ENCODE measurements at places on chromosomes 5 and 9.

GRCh38 chr9:116566677-116567488, 120.2 kb upstream of the TRIM32 start:
- DNase-seq: no peak

- DNase-seq: no peak
Measured at GRCh38 chr9:130857864-130858738, 23.0 kb downstream of the ABL1 start.

- no peak for DNase-seq
Measured at GRCh38 chr5:113249206-113249605, 185.6 kb downstream of the TSSK1B start.

GRCh38 chr5:66467564-66467963, 128.6 kb upstream of the MAST4 start:
- DNase-seq: no peak

DNA sequence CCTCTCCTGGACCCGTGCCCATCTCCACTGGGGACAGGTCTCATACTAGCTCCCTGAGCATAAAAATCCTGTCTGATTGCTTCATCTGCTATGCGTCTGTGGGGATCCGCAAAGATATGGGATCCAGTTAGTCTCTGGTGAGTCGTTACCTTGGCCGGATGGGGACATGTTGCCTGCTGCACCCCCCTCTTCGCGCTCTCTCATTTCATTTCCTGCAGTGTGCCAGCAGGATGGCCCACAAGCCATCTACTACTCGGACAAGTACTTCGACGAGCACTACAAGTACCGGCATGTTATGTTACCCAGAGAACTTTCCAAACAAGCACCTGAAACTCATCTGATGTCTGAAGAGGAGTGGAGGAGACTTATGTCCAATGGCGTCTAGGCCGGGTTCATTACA, 17.0 kb upstream of the CEP78 start:
- no peak for DNase-seq

- DNase-seq: no peak
Measured at GRCh38 chr5:59583151-59583809, 310.2 kb downstream of the PDE4D start.

- DNase-seq: no peak
Measured at GRCh38 chr5:185095-186070, 5.9 kb upstream of the LRRC14B start.

DNA sequence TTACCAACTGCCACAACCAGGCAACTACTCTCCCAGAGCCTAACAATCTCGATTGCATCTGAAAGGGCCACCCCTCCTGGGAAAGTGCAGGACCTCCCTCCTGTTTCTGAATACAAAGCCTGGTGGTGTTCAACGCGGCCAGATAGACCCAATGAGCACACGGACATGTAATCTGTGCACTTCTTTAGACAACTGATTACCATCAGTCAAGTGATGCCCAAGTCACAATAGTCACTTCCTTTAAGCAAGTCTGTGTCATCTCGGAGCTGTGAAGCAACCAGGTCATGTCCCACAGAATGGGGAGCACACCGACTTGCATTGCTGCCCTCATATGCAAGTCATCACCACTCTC, 739 bp downstream of the C9orf72 start:
- DNase-seq: no peak

GRCh38 chr5:130286971-130287370, 382.7 kb downstream of the CHSY3 start:
- no peak for DNase-seq

- DNase-seq: peak; percentile 33
Measured at GRCh38 chr5:135034236-135034962, 371 bp upstream of the PITX1 start.

DNA sequence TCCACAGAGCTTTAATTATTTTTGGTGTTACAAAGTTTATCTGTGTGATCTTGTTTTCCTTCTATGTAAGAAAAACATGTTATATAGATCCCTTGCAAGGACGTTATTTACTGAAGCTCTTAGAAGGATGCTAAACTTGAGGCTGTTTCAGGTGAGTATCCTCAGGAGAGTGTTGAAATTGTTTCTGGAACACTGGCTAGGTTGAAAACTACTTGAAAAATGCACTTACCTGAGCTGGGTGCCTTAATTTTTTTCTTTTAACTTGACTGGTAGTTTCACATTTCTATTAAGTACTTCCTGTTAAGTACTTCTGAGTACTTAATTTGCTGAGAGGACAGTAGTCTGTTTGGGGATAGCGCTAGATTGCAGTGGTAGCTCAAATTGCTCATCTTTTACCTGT, 18.1 kb downstream of the GPBP1 start:
- no peak for DNase-seq

GRCh38 chr5:177334781-177335700, 16.4 kb downstream of the LMAN2 start:
- no peak for DNase-seq

DNA sequence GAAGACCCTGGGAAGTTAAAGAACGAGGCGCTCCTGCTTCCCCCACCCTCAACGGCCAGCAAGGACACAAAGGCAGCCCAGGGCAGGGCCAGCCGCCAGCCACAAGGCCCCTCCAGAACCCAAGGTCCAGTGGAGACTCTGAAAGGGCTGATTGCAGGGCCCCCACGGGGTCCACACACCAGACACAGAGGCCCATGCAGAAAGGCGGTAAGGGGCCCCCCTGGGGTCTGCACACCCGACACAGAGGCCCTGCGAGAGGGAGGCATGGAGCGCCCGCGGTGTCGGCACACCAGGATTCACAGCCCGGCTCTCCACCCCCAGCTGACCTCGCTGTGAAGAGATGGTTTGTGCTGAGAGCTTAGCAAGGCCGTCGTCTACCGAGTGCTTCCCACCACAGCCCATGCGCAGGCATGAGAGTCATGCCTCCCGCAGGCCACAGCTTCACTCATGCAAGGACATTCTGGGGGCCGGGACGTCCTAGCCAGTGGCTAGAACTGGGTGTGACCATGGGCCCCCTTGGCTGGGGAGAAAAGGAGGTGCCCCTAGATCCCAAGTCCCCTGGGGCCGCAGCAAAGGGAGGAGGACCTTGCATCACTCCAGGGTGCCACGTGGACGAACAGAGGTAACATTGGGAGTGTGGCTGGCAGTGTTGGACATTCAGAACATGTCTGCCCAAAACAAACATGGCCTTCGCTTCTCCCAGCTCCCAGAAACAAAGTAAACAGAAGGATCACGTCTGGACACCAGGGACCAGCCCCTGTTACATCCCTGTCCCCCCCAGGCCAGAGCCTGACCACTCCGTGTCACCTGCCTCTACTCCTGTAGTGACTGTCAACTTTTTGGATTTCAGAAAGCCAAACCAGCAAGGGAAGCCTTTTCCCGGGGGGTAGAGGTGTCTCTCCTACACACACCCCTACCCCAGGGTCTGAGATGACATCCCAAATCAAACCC, 9.8 kb downstream of the BRD3 start:
- no peak for DNase-seq

DNA sequence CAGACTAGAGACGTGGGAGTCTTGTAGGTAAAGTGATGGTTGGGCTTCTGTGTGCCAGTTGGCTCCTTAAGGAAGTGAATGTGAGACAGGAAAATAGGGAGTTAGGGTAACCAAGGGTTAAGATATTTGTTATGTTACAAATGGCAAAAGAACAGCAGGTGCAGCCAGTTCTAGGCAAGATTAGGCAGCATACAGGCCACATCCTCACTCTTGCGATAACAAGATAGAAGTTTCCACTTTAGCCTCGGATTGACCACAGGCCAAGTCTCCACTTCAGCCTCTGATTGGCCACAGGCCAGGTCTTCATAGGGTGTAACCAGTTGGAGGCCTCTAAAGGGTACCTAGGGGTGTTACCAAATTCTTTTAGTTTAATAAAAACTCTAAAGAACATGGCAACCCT, 54.6 kb upstream of the ABCA1 start:
- no peak for DNase-seq

DNA sequence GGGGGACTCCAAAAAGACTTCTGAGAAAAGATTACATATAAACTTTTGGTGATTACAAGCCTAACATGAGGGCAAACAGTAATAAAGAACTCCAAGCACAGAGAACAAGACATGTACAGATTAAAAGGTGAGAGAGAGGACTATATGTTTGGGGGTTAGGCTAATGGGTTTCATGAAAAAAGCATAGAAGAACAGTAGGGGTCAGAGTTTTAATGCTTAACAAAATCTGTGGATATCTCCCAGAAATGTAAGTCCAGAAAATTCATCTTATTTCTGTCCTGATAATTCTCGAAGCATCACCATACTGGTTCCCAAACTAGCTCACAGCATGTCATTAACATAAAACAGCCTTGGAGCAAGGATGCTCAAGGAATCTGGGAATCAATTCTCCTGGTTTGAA, 137.2 kb downstream of the ARRDC3 start:
- DNase-seq: no peak

GRCh38 chr9:100406962-100407361, 20.0 kb upstream of the MSANTD3 start:
- no peak for DNase-seq

GRCh38 chr5:125446986-125447385, 700.5 kb upstream of the ZNF608 start:
- DNase-seq: no peak

- DNase-seq: no peak
Measured at GRCh38 chr5:171774418-171774817, 11.2 kb upstream of the SMIM23 start.

DNA sequence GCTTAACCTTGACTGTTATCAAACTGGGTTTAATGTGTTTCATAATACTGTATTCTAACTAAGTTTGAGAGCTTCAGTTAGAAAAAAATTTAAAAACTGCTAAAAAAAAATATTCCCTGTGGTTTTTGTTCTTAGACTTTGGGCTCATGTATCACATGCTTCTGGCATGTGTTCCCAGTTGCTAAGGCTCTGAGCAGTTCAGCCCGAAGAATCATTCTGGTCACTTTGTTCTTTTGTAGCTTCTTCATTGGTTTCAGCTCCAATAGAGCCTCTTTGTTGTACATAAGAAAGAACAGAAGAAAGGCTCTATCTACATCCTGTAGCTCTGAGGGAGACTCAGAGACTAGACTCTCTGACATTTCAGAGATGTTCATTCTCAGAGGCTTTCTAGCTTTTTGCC, 25.6 kb downstream of the KCNN2 start:
- no peak for DNase-seq

GRCh38 chr5:43007246-43007910, 32.7 kb downstream of the ANXA2R start:
- peak; percentile 96 for DNase-seq

GRCh38 chr5:176608937-176609723, 826 bp downstream of the GPRIN1 start:
- peak; percentile 24 for DNase-seq

DNA sequence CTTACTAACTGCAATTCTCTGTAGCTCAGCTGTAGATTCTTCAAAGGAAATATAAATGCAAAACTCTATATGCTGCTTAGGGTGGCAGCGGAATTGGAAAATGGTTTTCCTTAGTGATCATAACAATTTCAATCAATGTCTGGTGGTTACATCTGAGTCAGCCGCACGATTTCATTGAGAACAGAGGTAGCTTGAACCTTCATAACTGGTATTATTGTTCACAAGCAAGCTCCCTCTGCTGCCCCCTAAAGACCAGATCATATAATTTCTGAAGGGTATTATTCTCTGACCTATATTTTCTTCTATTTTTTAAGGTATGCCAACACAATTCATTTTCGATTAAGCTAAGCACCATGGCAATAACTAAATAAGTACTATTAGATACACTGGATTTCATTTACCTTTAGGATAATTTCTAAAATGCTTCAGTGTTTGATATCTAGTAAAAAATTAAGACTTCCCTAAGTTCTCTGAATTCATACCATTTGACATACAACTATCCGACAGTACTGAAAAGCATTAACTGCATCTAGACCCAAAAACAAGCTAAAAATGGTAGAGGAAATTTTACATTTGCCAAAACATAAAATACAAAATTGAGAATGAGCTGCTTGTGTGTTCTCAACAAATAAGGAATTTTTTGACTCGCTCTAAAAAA, 181.1 kb upstream of the SPEF2 start:
- peak; percentile 32 for DNase-seq

DNA sequence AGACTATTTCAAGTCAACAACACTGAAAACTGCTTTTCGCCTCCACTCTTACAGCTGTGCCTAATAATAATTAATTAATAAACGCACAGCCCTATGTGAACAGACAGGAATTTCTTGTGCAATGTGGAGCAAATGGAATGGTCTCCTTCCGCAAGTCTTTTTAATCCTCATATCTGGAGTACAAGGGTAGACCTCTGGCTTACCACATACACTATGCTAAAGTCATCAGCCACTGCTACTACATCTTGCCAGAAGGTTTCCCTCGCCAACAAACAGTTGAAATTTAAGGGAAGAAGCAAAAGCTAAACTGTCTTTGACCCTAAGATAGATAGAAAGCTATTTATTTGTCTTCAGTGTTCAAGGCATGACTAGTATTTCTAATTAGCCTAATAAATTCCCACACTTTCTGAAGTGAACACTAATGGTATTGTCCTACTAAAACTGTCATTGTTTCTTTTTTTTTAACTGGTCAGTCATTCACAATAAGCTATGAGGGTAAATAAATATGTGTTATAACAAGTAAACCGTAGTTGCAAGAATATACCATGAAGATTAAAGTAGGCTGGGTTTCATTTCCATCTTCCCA, 63.9 kb downstream of the GOLPH3 start:
- no peak for DNase-seq

DNA sequence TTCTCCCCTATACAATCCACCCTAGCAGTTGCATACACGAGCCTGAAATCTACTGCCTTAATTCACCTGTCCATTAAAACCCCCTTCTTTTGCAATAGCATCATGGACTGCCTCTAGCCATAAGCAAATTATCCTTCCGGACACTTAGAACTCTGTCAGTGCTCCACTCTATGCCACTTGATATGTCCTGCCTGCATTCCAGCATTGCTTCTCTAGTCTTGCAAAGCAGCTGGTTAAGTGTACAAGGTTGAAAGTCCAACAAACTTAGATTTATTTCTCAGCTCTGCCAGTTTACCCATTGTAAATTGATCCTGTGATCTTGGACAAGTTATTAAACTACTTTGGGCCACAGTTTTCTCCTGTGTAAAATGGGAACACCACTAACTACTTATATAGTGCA, 197.9 kb downstream of the EPB41L4A start:
- no peak for DNase-seq

- DNase-seq: no peak
Measured at GRCh38 chr5:1640421-1640881, 116.7 kb upstream of the LPCAT1 start.

DNA sequence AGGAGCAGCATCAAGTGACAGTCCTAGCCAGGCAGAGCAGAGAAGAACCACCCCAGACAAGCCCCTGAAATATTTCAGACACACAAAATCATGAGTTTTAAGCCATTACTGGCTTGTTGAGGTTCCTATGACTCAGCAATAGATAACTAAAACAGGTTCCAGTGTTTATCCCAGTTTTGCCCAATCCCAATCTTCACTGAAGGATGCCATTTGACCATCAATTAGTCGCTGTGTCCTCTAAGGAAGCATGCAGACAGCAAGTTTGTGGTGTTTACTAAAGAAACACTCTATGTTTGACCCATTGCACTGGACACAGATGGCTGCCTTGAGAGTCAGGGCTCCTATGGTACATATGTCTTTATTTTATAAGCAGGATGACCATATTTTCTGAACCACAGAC, 186.7 kb downstream of the SYK start:
- no peak for DNase-seq

All from KBM-7 (cell line).